Progenitor cell of endocrine pancreas (in vitro differentiated cells): ENCODE measurements at places on chromosomes 16 and 17. TPM values are rescaled to one million over a fixed set of nuclear protein-coding genes. Genes with fewer than 3 reads are reported as not detected.

The SLFN14 gene
- total RNA-seq = not detected in 2 replicates

The CDC42EP4 gene
- 66.0 and 77.9 TPM in 2 replicates for total RNA-seq

The GNG13 gene
- not detected in 2 replicates for total RNA-seq

The MAPK8IP3 gene
- total RNA-seq = 153 and 157 TPM in 2 replicates

The MPV17L gene
- total RNA-seq = 36.9 and 37.6 TPM in 2 replicates

The TSNAXIP1 gene
- total RNA-seq = 12.3 and 14.5 TPM in 2 replicates

DNA sequence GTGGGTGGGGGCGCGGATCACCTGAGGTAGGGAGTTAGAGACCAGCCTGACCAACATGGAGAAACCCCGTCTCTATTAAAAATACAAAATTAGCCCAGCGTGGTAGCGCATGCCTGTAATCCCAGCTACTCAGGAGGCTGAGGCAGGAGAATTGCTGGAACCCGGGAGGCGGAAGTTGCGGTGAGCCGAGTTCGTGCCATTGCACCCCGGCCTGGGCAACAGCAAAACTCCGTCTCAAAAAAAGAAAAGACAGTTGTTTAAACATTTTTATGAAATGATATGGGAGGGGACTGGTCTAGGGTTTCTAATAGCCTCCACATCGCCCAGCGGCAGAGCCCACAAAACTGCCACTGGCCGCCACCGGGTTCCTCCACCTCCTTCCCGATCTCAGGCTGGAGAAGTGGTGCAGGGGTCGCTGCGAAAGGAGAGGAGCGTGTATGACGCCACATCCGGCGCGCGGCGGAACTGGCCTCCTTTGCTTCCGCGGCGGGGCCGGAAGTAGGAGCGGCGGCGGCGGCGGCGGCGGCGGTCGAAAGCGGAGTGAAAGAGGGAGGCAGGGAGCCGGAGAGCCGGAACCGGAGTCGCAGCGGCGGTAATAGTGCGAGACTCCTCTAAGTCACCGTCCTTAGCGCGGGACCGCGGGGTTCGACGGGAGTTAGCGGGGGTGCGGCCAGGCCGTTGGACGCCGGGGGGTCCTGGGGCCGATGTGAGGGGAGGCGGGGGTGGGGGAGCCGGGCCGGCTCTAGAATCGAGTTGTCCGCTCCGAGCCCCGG lies at the start of gene PPP4C:
Gene PPP4C, plus strand, starts transcription at position 492 of the 773 bp plus-strand sequence. CDS start 384 bp downstream, outside the sequence.
- peaks cover 15% of the 10 kb centered on the region for H3K4me1 ChIP-seq
- peak within 1 kb of the TSS; percentile 92 for H3K4me3 ChIP-seq
- H3K27me3 ChIP-seq = no peaks in the 10 kb centered on the region
- DNase-seq = peak; percentile 78
- peaks cover 12% of the 10 kb centered on the region for H3K36me3 ChIP-seq

- no peak for DNase-seq
- peaks cover 5% of the 10 kb centered on the region for H3K36me3 ChIP-seq
- peaks cover 3% of the 10 kb centered on the region for H3K4me1 ChIP-seq
- H3K27ac ChIP-seq = no peak overlapping the region
- no peak overlapping the region for H3K4me3 ChIP-seq
- H3K27me3 ChIP-seq = no peaks in the 10 kb centered on the region
Measured at GRCh38 chr16:27636453-27637240, 86.7 kb downstream of the KATNIP start.

DNA sequence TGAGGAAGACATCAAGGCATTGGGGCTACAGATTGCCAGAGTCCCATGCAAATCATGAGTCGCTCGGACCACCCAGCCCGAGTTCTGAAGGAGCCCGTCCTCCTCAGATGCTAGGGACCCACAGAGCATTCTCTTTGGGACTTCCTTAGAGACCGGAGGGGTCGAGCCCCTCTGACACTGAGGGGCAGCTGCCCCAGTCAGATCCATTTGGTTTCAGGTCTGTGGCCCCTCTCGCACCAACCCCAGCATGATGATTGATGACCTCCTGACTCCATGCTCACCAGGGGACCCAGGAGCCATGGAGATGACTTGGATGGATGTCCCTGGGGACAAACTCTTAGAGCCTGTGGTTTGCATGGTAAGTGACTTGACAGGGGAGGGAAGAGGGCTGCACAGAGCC lies 8.0 kb downstream of the PDF start:
- H3K36me3 ChIP-seq = peaks cover 23% of the 10 kb centered on the region
- no peak overlapping the region for H3K4me3 ChIP-seq
- H3K27me3 ChIP-seq = no peaks in the 10 kb centered on the region

DNA sequence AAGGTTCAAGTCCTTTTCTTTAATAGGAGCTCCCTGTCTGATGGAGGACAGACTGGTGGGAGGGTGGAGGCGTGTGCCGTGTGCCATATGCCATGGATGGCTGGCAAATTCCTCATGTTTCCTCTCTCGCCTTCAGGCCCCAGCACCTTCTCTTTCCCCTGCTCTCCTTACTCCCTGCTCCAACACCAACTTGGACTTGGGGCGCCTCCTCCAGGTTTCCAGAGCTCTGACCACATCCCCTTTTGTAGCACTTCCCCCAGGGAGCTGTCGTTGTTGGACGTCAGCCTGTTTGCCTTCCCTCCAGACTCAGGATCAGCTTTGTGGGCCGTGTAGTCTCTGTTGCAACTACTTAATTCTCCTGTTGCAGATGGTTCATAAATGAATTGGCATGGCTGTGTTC lies 30.7 kb downstream of the TMC7 start:
- H3K27ac ChIP-seq = peak overlapping the region; percentile 21
- DNase-seq = no peak
- no peaks in the 10 kb centered on the region for H3K27me3 ChIP-seq

GRCh38 chr16:66910175-66910940 lies 8.3 kb downstream of the CDH16 start:
- H3K27me3 ChIP-seq = peaks cover 26% of the 10 kb centered on the region
- no peak overlapping the region for H3K4me3 ChIP-seq
- no peak for DNase-seq
- peaks cover 2% of the 10 kb centered on the region for H3K4me1 ChIP-seq
- H3K27ac ChIP-seq = no peak overlapping the region

DNA sequence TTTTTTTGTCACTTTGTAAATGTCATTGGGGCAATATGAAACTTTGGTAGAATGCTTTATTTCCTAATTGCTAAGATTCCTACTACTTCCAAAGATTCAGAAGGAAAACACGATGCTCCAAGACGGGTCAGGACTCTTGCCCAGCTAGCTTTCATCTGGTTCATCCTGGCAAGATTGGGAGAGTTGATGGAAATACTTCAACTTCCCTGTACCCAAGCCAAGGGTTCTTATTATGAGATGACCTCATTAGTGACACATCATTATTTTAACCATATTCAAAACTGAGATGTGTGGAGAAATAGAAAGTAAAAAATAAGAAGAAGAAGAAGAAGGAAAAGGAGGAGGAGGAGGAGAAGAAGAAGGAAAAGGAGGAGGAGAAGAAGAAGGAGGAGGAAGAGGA lies 25.6 kb downstream of the SOX9 start:
- no peak overlapping the region for H3K4me3 ChIP-seq
- H3K27ac ChIP-seq = no peak overlapping the region
- DNase-seq = no peak
- H3K27me3 ChIP-seq = peaks cover 53% of the 10 kb centered on the region
- H3K36me3 ChIP-seq = no peaks in the 10 kb centered on the region
- H3K4me1 ChIP-seq = peaks cover 7% of the 10 kb centered on the region

- no peak for DNase-seq
- no peak overlapping the region for H3K4me3 ChIP-seq
- no peak overlapping the region for H3K27ac ChIP-seq
- no peaks in the 10 kb centered on the region for H3K36me3 ChIP-seq
Measured at GRCh38 chr17:41002814-41003213, 3.1 kb upstream of the KRTAP3-2 start.

DNA sequence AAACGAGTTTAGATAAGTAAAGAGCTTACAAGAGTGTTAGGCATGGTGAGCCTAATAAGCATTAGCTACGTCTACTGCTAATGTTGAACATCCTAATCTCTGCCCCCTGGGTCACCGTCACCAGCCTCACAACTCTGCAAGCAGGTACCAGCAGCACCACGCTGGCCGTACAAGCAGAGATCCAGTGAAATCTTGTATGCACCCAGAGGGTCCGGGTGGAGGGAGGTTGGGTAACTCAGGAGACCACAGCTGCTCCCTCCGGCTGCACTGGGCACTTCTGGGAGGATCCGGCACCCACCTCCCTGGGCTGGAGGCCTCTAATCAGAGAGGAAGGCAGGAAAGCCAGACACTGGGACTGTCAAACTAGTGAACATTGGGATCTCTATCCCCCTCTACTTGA lies 8.4 kb upstream of the OR1F1 start:
- no peaks in the 10 kb centered on the region for H3K36me3 ChIP-seq
- no peak for DNase-seq
- peaks cover 97% of the 10 kb centered on the region for H3K27me3 ChIP-seq
- H3K27ac ChIP-seq = no peak overlapping the region

DNA sequence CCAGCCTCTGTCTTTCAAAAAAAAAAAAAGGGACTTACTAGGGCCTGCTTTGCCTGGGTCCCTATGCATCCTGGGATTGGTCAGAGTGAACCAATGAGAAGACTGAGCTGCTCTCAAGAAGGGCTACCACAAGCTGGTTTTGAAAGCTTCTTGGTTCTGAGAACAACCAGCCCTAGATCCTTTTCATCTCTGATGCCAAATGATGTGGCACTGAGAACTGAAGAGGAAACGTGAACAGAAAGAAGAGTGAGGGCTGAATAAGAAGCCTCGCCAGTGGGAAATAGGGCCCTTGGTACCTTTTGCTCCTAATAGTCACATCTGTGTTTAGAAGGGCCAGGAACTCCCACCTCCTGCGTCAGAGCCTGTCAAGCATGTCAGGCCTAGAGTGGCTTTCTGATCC lies 10.7 kb downstream of the TACO1 start:
- H3K27me3 ChIP-seq = no peaks in the 10 kb centered on the region
- no peak for DNase-seq
- no peak overlapping the region for H3K27ac ChIP-seq
- H3K36me3 ChIP-seq = peaks cover 1% of the 10 kb centered on the region

GRCh38 chr16:63057341-63057740 lies 1021.1 kb upstream of the CDH8 start:
- H3K36me3 ChIP-seq = no peaks in the 10 kb centered on the region
- DNase-seq = no peak
- H3K27me3 ChIP-seq = no peaks in the 10 kb centered on the region
- no peak overlapping the region for H3K27ac ChIP-seq
- no peaks in the 10 kb centered on the region for H3K4me1 ChIP-seq

GRCh38 chr17:16407911-16408588 lies 7.3 kb upstream of the TRPV2 start:
- no peak for DNase-seq
- peaks cover 6% of the 10 kb centered on the region for H3K27me3 ChIP-seq
- H3K27ac ChIP-seq = no peak overlapping the region

DNA sequence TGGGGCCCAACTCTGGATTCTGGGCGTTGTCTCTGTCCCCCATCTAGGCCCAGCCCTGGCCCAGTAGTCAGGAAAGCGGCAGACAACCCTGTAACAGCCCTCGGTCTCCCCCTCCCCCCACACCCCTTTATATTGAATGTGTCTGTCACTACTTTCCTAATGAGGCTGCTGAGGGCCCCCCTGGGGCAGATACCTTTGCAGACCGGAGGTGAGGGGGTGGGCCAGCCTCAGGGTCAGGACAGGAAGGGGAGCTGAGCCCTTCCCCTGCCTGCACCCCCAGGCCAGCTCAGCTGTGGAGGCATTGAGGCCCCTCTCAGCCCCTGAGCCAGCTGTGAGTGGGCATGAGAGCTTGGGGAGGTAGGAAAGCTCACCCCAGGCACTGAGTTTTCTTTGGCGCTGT lies 17.1 kb downstream of the RAI1 start:
- no peak overlapping the region for H3K4me3 ChIP-seq
- no peaks in the 10 kb centered on the region for H3K27me3 ChIP-seq
- no peak for DNase-seq
- no peaks in the 10 kb centered on the region for H3K36me3 ChIP-seq

- no peaks in the 10 kb centered on the region for H3K36me3 ChIP-seq
- DNase-seq = no peak
- no peak overlapping the region for H3K4me3 ChIP-seq
Measured at GRCh38 chr17:33474789-33475188, 181.7 kb upstream of the ASIC2 start.

DNA sequence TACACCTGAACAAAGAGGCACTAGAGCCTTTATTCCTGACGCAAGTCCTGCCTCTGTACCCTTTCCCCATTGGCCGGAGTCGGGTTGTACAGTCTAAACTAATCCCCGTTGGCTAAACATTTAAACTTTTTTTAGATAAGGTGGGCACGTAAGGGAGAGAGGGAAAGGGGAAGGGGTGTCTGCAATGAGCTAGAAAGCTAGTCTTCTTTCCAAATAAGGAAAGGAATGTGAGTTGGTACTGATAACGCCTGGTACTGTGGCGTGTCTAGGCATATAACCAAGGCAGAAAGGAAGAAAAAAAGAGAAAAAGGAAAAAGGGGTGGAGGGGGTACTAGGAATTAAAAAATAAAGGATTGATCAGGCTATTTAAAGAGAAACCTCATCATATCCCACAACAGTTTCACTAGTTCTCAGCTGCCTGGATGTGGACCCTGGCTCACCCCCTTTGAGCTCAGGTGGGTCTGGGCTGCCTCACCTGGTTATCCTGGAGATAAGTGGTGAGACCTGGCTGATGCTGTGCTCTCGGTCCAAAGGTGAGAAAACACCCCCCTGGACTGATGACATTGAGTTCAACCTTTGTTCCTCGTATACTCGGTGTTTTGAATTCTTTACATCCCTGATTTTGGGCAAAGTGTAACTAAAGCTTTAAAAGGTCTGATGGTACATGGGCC lies 90.9 kb upstream of the EEF2KMT start:
- H3K4me1 ChIP-seq = peaks cover 9% of the 10 kb centered on the region
- H3K4me3 ChIP-seq = peak overlapping the region; percentile 5
- peaks cover 3% of the 10 kb centered on the region for H3K27me3 ChIP-seq
- H3K27ac ChIP-seq = peak overlapping the region; percentile 92

GRCh38 chr17:46883871-46884520 lies 32.6 kb downstream of the WNT9B start:
- H3K36me3 ChIP-seq = no peaks in the 10 kb centered on the region
- H3K27ac ChIP-seq = no peak overlapping the region
- H3K4me1 ChIP-seq = no peaks in the 10 kb centered on the region
- no peak overlapping the region for H3K4me3 ChIP-seq

DNA sequence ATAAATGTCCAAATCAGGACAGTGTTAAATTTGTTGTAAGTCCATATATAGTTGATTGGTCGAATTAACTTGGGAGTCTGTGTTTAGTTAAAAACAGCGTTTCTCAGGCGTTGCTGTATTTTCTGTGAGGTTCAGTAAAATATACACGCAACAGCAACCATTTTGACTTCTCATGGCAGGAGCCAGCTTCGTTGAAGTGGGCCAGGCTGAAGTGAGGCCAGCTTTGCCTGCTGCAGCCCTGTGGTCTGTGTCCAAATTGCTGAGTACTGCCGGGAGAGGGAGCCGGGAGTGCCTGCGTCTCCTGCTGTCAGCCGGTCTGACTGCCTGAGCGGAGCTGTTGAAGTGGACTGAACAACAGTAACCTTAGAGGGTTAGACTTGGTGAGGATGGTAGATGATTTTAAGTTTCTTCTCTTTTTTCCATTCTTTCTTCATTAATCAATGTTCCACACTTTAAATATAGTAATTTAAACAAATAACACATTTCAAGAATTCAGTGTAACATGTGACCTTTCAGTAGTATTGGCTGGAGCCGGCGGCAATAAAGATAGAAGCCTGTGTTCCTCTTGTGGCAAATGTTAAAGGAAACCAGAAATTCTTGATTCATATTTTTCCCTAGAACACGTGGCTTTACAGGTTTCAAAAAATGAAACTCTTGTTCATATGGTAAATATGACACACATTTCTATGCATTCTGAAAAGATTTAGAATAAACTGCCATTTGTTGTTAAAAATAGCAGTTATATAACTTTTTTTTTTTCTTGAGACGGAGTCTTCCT lies 37.0 kb upstream of the ZNF750 start:
- no peaks in the 10 kb centered on the region for H3K27me3 ChIP-seq
- no peak overlapping the region for H3K4me3 ChIP-seq
- peaks cover 1% of the 10 kb centered on the region for H3K36me3 ChIP-seq
- peak; percentile 38 for DNase-seq
- H3K4me1 ChIP-seq = peaks cover 24% of the 10 kb centered on the region
